ENCODE measurements at places on chromosomes 7 and 10.

DNA sequence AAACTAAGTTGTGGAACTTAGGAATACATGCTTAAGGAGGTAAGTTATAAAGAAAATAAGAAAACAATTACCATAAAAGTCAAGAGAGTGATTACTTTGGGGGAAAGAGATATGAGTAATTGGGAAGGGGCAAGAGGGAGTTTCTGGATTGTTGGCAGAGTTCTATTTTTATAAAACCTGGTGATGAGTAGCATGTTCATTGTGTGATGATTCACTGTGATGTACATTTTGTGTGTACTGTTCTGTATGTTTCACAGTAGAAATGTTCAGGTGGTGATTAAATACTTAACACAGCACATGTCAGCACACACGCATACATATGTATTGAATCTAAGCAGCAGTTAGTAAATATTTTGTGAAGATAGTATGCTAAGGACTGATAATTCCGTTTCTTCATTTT is 9.7 kb upstream of the OIT3 start:
- DNase-seq: no peak

DNA sequence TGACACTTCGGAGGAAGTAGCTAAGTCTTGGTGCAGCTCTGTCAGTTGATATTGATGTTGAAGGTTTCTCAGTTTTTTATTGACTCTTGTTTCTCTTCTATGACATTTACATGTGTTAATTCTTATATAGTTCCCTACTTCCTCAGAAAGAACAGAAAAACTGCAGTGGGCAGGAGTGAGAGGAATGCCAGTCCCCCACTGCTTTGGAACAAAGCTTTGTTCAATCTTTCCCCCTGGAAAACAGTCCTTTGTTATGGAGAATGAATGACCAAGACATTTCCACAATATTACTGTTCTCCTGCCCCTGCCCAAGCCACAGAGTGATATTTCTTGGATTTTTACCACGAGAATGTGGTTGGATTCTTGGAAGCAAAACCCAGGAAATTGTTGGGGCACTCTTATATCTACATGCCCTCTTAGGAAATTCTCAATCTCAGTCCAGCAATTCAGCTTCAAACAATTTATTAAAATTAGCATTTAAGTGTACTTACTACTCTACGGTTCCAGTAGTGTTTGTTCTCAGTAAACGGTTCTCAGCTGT is 258.0 kb upstream of the KCND2 start:
- no peak for DNase-seq

- peak; percentile 26 for DNase-seq
Observed at GRCh38 chr10:117005026-117005526, at the start of gene SHTN1. SHTN1 (minus strand) TSS chr10:117005187; CDS start chr10:117005079, 108 bp downstream.

DNA sequence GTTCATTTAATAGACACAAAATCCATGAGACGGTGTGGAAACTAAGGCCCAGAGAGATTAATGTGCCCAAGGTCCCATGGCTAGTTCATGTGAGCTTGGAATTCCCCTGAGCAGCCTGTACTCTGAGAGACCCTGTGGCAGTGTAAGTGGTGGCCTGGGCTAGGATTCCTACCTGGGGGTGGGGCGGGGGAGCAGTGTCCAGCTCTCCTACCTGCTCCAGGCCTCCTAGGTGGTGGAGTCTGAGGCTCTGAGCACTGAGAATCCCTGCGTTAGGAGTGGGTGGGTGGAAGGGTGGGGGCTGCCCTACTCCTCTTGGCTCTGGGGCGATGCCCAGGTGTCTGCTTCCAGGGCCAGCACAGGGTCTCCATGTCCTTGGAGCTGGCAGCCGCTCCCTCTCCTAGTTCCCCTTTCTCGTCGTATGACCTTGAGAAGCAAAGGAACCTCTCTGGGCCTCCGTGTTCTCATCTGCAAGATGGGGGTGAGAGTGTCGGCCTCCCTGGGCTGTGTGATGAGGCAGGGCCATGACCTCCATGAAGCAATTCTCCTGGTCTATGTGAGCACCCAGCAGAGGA is 2.5 kb downstream of the SNCG start:
- no peak for DNase-seq

GRCh38 chr7:116689790-116690259 is 17.8 kb downstream of the MET start:
- DNase-seq: no peak

DNA sequence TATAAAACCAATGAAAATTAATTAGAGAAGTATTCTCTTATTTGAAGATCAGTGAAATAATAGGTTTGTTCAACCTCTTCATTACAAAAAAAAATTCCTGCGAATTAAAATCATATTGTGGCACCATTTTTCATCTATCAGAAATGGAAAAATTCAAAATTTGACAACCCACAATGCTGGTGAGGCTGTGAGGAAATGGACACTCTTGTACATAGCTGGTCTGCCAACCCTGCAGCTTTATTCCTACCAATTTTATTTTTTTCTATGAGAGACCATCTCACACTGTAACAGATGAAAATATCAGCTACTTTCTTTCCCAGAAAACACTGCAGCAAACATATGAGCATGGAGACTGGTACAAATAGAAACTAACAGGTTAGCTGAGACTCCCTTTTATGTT is 208.8 kb upstream of the SEMA3E start:
- DNase-seq: no peak

Data from stimulated activated CD4-positive, alpha-beta T cell treated with anti-CD3 and anti-CD28 coated beads, Interleukin-12 subunit alpha, Interleukin-12 subunit beta, amount 100 ng/mL, for 4 hours (primary cell).